Neural crest cell (in vitro differentiated cells): ENCODE measurements at places on chromosomes 4 and X.

DNA sequence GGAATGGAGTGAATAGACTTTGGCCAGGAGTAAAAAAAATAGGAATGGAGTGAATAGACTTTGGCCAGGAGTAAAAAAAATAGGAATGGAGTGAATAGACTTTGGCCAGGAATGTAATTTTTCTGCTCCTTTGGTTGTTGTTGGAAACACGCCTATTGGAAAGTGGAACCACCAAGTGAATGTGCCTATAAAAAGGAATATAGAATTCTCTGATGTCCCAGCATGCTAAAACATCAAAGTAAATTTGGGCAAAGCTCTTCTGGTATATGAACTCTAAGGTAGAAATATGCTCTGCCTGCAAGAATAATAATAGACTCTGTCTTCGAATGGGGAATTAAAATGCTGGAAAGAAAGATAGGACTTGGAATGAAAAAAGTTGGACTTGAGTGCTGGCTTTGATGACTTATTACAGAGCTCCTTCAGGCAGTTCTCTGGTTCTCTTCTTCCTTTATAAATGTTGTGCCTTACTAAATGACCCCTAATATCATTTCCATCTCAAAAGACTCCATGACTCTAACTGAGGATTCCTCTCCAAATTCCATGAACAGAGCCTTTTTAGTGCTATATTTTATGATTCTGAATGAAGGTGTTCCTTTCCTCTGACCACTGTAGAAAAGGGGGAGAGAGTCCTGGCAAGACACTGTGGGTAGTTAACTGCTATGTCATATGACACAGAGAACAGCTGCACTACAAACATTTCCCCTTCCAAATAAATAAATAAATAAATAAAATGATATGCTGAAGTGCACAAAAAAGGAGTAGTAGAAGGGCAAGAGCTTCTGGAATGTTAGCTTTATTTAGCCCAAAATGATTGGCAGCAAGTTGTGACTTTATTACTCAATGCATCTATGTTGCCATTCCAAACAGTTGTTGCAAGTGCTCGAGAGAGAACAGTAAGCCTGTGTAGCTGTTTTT is 13.5 kb upstream of the GBA3 start:
- DNase-seq: no peak

GRCh38 chr4:80049402-80049801 is 23.6 kb downstream of the ANTXR2 start:
- DNase-seq: no peak

GRCh38 chrX:47629419-47630200 is at the start of gene CFP:
TSS of gene CFP (minus strand) at chrX:47629930. CDS start at chrX:47629844, 86 bp downstream.
- DNase-seq: no peak

GRCh38 chr4:111937368-111937767 is 207.9 kb upstream of the FAM241A start:
- no peak for DNase-seq

DNA sequence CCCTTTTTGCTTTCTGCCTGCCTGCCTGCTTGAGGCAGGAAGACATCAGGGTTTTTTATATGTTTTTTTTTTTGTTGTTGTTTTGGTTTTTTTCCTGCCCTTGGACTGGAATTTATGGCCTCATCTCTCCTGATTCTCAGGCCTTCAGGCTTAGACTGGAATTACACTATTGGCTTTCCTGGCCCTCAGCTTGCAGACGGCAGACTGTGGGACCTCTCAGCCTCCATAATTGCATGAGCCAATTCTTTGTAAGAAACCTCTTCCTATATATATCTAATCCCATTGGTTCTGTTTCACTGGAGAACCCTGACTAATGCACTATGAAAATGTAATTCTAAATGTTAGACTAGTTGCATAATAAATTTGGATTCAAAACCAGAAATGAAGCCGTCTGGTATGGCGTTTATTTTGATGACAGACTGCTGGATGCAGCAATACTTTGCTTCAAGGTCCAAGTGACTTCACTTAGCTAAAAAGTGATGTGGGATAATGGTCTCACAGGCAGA is 59.0 kb downstream of the SEL1L3 start:
- no peak for DNase-seq

DNA sequence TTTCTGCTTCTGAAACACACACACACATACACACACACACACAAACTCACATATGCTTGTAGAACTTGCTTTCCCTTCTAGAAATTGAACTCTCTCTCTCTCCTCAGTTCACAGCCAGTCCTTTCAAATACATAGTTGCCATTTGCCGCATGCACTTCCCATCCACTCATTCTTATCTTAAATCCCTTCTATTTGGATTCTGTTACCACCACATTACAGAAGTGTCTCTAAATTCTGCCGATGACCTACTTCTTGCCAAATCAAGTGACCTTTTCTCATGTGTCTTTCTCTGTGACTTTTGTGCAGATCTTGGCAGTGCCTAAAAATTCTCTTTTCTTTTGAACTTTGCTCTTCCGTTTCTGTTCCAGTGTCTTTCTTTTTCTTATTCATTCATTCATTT is 7.5 kb upstream of the MYOZ2 start:
- DNase-seq: no peak

- no peak for DNase-seq
Observed at GRCh38 chr4:110442309-110442708, 33.6 kb upstream of the ENPEP start.

DNA sequence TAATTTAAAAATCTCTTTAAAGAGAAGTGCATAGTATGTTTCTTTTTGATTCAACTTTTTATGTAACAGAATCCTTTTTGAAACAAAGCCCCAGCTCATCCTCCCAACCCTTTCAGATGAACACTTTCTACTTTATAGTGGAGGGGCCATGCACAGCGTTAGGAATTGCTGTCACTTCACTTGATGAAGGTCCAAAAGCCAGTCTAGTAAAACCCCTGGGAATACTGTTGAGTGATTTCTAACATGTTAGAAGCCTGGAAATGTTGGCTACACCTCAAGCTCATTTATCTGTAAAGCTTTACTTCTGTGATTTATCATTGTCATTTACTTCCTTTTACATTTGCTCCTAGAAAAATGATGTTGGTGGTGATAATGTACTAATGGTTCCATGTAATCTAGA is 1608.9 kb upstream of the TENM3 start:
- no peak for DNase-seq

DNA sequence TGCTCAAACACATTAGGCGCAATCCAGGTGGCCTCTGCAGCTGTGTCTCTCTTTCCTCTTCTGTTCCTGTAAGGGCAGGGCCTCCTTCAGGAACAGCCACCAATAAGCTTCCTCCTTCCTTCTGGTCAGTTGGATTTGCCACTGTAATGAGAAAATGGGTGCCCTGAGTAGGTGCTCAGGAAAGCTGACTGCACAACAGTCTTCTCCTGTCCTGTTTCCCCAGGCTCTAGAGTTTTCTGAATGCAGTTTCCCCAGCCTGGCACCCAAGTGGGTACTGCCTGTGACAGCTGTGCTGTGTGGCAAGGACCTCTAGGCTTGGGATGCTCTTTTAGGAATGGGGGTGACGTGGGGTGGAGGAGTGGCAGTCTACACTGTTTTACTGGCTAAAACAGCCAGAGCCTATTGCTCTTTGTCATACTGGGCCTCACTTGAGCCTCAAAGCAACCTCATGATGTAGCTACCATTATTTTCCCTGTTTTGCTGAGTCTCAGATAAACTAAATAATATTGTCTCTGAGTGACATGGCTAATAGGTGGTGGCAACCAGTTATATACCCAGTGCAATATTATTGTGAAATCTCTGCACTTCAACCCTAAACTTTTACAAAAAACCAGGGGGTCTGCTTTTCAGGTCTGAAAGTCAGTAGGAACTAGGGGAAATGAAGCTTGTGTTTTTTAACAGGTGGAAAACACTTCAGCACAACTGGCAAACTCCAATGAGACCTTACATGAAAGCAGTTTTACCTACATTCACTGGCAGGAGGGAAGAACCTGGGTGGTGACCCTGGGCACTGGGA is 1.2 kb downstream of the CXCL2 start:
- DNase-seq: no peak

GRCh38 chr4:34972189-34972588 is 1272.1 kb downstream of the ARAP2 start:
- no peak for DNase-seq

GRCh38 chr4:4805887-4806286 is 53.6 kb upstream of the MSX1 start:
- no peak for DNase-seq

- no peak for DNase-seq
Observed at GRCh38 chr4:158781963-158782362, 13.1 kb downstream of the FNIP2 start.

- DNase-seq: no peak
Observed at GRCh38 chr4:128378668-128379067, 91.1 kb upstream of the PGRMC2 start.

- no peak for DNase-seq
Observed at GRCh38 chr4:26573389-26573794, 10.5 kb upstream of the TBC1D19 start.

DNA sequence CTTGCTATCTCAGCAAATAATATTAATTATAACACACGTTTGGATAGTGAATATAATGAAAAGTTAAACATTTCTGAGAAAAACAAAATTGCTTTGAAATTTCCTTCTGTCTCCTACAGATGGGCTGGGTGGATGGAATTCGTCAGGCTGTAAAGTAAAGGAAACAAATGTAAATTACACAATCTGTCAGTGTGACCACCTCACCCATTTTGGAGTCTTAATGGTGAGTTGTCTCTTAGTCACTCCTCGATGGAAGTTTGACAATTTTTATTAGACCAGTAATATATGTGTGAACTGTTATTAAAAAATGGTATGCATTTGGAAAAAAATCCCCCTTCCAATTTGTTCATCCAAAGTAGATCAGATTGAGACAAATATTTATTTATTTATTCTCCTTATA is 92.5 kb upstream of the BRS3 start:
- DNase-seq: no peak

GRCh38 chrX:15758140-15758539 is 20.1 kb downstream of the CA5B start:
- no peak for DNase-seq

GRCh38 chr4:154982187-154983047 is 201.3 kb downstream of the RBM46 start:
- peak; percentile 60 for DNase-seq

GRCh38 chr4:173525118-173526011 is 4.7 kb downstream of the HAND2 start:
- DNase-seq: no peak

- DNase-seq: no peak
Observed at GRCh38 chr4:126526335-126526734, 1106.4 kb upstream of the INTU start.

GRCh38 chrX:97065973-97066372 is 182.3 kb downstream of the RPA4 start:
- DNase-seq: no peak

DNA sequence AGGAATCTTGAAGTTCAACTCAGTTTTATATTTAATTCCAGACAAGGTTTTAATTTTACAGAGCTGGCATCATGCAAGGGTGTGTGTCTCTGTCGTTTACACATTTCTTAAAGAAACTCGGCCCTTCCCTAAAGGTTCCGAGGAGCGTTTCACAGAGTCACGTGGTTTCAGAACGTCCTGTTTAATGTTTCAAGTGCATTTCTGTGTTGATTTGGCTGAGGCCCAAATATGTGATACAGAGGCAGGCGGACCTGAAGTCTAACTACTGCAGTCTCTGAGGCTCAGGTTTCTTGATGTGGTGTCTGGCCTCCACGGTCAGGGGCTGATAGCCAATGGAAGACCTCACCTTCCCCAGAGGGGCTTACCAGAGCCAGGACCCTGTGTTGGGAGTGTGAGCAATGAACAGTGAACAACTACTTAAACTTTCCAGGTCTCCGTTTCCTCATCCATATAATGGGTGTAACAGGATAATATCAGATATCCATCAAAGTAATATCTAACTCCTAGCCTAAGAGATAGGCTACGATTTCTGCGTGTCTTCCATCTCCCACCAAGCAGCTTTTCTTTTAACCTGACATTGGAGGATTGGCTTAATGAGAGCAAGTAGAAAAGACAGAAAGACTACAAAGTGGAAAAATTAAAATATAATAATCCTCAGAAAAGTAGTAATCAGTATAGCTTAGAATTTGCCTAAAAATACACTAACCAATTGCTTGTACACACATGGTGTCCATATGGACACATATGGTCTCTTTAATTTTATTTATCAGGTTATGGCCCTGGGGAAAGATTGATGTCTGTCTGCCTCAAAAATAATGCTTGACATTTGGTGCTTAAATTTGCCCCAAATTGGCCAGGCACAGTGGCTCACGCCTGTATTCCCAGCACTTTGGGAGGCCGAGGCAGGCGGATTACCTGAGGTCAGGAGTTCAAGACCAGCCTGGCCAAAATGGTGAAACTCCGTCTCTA is 50.0 kb upstream of the TRIM2 start:
- DNase-seq: no peak

DNA sequence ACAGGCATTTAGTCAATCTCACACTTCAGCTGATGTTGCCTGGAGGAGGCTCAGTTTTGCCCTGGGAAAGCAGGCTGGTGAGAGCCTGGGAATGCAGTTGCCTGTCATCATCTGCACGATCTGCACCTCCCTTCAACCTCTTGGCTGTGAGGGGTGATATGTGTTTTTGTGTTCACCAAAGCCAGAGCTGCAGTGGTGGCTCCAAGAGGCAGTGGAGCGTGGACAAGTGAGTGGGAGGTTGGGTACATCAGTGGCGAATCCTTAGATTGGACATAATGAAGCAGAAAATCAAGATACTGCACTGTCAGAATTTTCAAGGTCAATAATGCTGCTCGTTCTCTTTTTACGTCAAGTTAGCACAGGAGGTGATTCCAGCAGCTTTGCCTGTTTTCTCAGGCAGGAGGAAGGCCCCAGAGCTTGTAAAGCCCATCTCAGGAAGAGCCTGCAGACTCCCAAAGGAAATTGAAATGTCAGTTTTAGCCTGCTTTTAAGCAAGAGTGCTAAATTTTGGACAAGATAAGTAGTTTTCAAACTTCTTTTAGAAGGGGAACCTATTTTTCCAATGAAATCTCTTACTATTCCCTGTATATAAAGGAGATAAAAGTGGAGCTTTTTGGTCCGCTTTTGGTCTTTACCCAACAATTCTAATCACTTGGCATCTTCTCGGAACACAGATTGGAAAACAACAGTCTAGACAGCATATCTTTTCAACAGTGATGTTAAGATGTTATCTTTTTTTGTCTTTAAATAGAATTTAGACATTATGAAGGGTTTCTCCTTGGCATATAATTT is 92.8 kb downstream of the FRAS1 start:
- DNase-seq: no peak

- DNase-seq: no peak
Observed at GRCh38 chrX:123923211-123923610, 38.3 kb upstream of the STAG2 start.

GRCh38 chr4:79466621-79467020 is 58.6 kb upstream of the GK2 start:
- no peak for DNase-seq

DNA sequence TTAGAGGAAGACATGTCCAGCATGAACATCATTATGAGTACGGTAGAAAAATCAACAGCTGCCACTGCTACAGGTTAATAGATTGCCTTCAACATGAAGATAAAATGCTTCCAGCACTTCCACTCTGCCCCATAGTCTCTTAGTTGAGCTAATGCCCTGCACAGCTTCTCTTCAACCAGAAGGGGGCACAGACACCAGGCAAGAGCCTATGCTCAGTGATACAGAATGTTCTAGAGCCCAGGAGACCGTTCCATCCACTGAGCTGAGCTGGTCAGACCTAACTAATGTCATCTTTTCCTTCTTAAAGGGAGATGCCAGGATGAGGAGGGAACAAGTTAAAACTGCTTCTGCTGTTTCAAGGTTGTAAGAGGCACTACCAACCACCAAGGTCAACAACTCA is 42.2 kb downstream of the SMIM10L2A start:
- no peak for DNase-seq

- DNase-seq: no peak
Observed at GRCh38 chr4:113513382-113513781, 248.2 kb downstream of the CAMK2D start.
